ENCODE measurements at places on chromosomes 11 and 22.

- no peak for DNase-seq
These were observed 1232.7 kb downstream of the BRD1 start for GRCh38 chr22:48594757-48595510.

GRCh38 chr11:11482730-11483129, 129.7 kb upstream of the CSNK2A3 start:
- no peak for DNase-seq

DNA sequence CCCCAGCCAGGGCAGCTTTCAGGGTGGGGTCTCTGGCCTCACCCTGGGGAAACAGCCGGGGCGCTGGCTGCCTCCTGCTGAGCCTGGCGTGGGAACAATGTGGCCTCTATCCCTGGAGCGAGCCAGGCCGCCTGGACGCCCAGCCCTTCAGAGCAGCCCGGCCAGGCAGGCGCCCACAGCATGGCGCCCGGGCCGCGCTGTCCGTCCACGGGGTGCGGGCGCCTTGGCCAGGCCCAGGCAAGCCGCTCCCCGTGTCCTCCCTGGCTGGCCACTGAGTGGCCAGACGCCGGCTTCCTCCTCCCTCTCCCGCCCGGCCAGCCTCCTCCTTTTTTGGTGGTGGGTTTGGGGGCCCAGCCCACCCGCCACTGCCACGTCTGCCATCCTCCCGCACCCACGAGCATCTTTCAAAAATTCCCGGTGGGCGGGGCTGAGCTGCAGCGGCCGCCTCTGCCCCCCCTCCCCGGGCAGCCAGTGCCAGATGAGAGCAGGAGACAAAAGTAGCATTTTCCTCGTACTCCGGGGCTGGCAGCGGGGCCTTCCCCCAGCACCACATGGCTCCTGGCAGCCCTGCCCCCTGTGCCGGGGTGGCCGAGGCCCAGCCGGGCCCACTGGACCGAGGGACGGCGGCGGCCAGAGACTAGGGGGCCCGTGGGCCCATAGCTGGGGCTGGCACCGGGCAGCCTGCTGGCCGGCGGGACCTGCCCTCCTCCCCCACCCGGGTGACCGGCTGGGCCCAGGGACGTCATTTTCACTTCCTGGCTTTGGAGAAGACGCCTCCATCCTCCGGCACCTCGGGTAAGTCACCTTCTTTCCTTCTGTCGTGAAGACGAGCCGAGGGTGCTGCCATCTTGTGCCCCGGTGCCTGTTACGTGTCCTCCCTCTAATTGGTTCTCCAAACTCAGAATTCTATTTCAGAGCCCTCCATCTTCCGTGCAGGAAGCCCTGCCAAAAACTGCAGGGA, 70.2 kb upstream of the PPARA start:
- DNase-seq, result no peak

GRCh38 chr22:39243439-39244135, 1.2 kb downstream of the PDGFB start:
- no peak for DNase-seq

- no peak for DNase-seq
These were observed 2.5 kb upstream of the BEST1 start for GRCh38 chr11:61947486-61948210.

Data from activated naive CD8-positive, alpha-beta T cell treated with anti-CD3 and anti-CD28 coated beads, Interleukin-2, amount 50 U/mL, for 16 hours (primary cell).